ENCODE measurements at places on chromosomes 2 and 18. TPM values are rescaled to one million over a fixed set of nuclear protein-coding genes. Genes with fewer than 3 reads are reported as not detected.

- DNase-seq, result no peak
- H3K27me3 ChIP-seq, result no peaks in the 10 kb centered on the region
- no peak overlapping the region for H3K27ac ChIP-seq
- H3K36me3 ChIP-seq, result no peaks in the 10 kb centered on the region
Observed at GRCh38 chr18:35491700-35492077, 6.1 kb downstream of the INO80C start.

DNA sequence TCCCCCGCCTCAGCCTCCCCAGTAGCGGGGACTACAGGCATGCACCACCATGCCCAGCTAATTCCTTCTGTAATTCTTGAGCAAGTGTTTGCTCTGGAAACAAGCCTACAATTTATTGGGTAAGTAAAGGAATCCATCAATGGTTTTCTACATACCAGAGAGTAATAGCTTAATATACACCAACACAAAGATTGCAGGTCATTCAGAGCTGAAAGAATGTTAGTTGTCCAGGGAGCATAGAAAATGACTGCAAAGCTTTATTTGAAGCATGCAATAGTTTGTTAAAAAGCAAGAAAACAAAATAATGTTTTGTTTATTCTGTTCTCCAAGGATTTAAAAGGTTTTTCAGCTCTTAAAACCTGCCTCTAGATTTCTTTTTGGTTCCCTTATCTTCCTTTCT lies 5.6 kb downstream of the IDH1 start:
- H3K4me1 ChIP-seq, result peaks cover 39% of the 10 kb centered on the region
- no peak for DNase-seq
- H3K27me3 ChIP-seq, result no peaks in the 10 kb centered on the region

DNA sequence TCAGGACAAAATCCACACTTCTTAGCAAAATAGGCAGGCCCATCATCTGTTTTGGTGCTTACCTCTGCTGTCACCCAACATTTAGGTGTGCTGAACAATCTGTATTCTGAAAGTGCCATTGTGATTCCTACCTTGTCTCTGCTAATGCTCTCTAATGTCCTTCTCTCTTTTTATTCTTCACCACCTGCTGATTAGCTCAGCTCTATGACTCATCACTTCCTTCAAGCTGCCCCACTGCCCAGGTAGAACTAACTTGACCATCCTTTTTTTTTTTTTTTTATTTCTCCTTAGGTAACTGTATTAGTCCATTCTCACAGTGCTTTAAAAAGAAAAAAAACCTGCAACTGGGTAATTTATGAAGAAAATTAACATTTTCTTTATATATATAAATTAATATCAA lies 478.7 kb upstream of the POU3F3 start:
- H3K27me3 ChIP-seq, result no peaks in the 10 kb centered on the region
- H3K4me1 ChIP-seq, result no peaks in the 10 kb centered on the region
- no peaks in the 10 kb centered on the region for H3K36me3 ChIP-seq
- H3K4me3 ChIP-seq, result no peak overlapping the region
- DNase-seq, result no peak

- H3K27me3 ChIP-seq, result peaks cover 7% of the 10 kb centered on the region
- peaks cover 2% of the 10 kb centered on the region for H3K4me1 ChIP-seq
- no peak overlapping the region for H3K4me3 ChIP-seq
- no peak for DNase-seq
Observed at GRCh38 chr2:121080013-121080772, 204.8 kb downstream of the TFCP2L1 start.

DNA sequence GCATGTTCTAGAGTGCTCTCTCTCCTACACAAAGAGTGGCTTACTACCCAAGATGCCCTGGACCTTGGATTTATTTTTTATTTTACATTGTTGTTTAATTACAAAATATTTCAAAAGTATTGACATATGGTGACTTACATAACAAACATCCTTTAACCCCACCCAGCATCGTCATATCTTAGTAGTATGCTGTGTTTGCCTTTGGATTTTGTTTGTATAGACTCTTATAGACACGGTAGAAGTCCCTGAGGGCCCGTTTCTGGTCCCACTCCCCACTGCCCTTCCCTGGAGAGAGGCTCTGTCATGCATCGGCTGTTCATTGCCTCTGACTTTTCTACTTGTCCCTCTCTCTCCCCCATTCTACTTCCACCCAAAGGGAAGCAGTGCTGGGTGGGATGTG lies 112.0 kb downstream of the ZBTB7C start:
- no peaks in the 10 kb centered on the region for H3K36me3 ChIP-seq
- H3K4me1 ChIP-seq, result peaks cover 15% of the 10 kb centered on the region
- H3K27ac ChIP-seq, result no peak overlapping the region
- H3K4me3 ChIP-seq, result no peak overlapping the region
- no peak for DNase-seq
- no peaks in the 10 kb centered on the region for H3K27me3 ChIP-seq

DNA sequence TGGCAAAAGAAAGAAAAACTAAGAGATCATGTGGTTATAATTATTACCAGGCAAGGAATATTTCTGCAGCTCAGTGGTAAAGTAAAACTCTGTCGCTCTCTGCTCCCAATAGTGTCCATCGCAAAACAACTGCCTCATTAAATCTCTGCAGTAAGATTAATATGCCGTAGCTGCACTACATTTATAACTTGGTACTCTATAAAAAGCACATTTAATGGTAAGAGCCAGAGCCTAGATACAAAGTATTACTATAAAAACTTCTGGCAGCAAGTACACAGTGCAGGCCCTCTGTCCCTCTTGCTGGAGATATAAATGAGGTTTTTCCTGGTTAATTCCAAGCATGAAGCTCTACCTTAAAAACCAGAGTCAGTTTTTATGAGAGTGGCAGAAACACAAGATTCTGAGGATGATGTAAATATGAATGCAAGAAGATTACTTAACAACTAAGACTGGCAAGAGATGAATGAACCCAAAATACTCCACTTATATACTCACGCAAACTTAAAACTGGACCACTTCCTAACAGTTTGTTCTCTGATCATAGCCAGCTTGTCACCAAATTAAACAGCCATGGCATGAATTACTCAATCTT lies 25.5 kb downstream of the ZNF521 start:
- H3K4me3 ChIP-seq, result no peak overlapping the region
- H3K27ac ChIP-seq, result no peak overlapping the region
- no peak for DNase-seq
- H3K36me3 ChIP-seq, result no peaks in the 10 kb centered on the region

DNA sequence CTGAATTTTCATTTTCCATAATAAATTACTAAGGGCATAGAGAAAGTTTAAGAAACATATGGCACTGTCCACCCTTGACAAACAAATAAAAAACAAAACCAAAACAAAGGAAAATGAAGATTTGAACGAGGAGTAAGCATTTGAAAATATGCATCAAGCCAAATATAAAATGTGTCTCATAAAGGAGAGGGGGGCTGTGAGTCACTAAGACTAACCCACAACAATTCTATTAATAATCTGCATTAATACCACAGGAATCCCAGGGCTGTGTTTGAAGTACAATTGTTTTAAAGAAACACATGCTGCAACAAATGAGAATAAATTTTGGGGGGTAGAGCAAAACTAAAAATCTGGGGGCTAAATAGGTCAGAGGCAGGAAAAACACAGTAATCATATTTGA lies 53.8 kb upstream of the STK17B start:
- no peak for DNase-seq
- H3K36me3 ChIP-seq, result no peaks in the 10 kb centered on the region
- H3K27ac ChIP-seq, result no peak overlapping the region
- H3K27me3 ChIP-seq, result no peaks in the 10 kb centered on the region
- H3K4me1 ChIP-seq, result peaks cover 7% of the 10 kb centered on the region

GRCh38 chr2:240879105-240879504 lies 10.5 kb downstream of the AGXT start:
- DNase-seq, result no peak
- no peak overlapping the region for H3K27ac ChIP-seq
- H3K36me3 ChIP-seq, result no peaks in the 10 kb centered on the region
- no peaks in the 10 kb centered on the region for H3K4me1 ChIP-seq
- H3K27me3 ChIP-seq, result no peaks in the 10 kb centered on the region

- no peaks in the 10 kb centered on the region for H3K36me3 ChIP-seq
- H3K27ac ChIP-seq, result peak overlapping the region; percentile 38
Observed at GRCh38 chr2:28567061-28567471, 71.2 kb downstream of the PLB1 start.

DNA sequence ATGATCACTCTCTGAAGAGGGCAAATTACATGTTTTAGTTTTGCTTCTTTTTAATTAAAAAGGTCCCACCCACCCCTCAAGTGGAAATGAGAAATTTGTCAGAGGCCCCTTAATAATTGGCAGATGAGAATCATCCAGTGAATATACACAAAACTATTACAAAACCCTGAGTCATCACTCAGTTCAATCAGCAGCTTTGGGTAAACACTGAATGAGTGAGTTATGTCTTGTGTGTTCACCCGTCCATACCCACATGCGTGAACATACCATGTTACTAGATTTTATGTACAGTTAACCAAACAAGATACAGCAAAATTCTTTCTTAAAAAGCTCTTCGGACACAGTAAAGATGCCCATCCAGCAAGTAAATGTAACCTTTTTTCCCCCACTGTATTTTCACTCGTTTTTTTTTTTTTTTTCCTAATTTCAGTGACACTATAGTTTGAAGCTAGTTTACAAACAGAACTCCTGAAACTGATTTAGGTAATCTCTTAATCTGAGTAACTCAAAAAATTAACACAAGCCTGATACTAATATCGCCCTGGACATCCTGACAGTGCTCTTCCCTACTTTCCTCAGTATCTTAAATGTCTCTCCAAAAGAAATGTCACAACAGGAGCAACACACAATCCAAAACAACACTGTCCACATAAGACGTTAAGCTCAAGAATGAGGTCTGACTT lies 1.4 kb downstream of the PSME4 start:
- H3K4me1 ChIP-seq, result peaks cover 54% of the 10 kb centered on the region
- H3K27me3 ChIP-seq, result no peaks in the 10 kb centered on the region
- peak overlapping the region; percentile 98 for H3K4me3 ChIP-seq
- H3K36me3 ChIP-seq, result peaks cover 5% of the 10 kb centered on the region

GRCh38 chr2:1997409-1997808 lies 253.1 kb upstream of the PXDN start:
- H3K27me3 ChIP-seq, result no peaks in the 10 kb centered on the region
- H3K4me1 ChIP-seq, result no peaks in the 10 kb centered on the region
- no peaks in the 10 kb centered on the region for H3K36me3 ChIP-seq
- H3K4me3 ChIP-seq, result no peak overlapping the region
- DNase-seq, result no peak

- no peaks in the 10 kb centered on the region for H3K36me3 ChIP-seq
- H3K4me1 ChIP-seq, result peaks cover 23% of the 10 kb centered on the region
- peaks cover 14% of the 10 kb centered on the region for H3K27me3 ChIP-seq
- DNase-seq, result no peak
- no peak overlapping the region for H3K4me3 ChIP-seq
- no peak overlapping the region for H3K27ac ChIP-seq
Observed at GRCh38 chr2:218876562-218877219, 4.0 kb upstream of the WNT10A start.

GRCh38 chr2:223269386-223269785 lies 217.4 kb downstream of the KCNE4 start:
- H3K4me1 ChIP-seq, result no peaks in the 10 kb centered on the region
- H3K36me3 ChIP-seq, result no peaks in the 10 kb centered on the region
- no peak overlapping the region for H3K27ac ChIP-seq
- H3K27me3 ChIP-seq, result no peaks in the 10 kb centered on the region
- no peak for DNase-seq

GRCh38 chr2:127182626-127183458 lies 37.3 kb downstream of the CYP27C1 start:
- H3K4me3 ChIP-seq, result no peak overlapping the region
- no peaks in the 10 kb centered on the region for H3K27me3 ChIP-seq
- no peaks in the 10 kb centered on the region for H3K36me3 ChIP-seq
- no peaks in the 10 kb centered on the region for H3K4me1 ChIP-seq
- no peak overlapping the region for H3K27ac ChIP-seq

GRCh38 chr2:123696799-123697410 lies 328.2 kb upstream of the CNTNAP5 start:
- H3K27ac ChIP-seq, result no peak overlapping the region
- no peaks in the 10 kb centered on the region for H3K4me1 ChIP-seq
- DNase-seq, result no peak
- no peaks in the 10 kb centered on the region for H3K36me3 ChIP-seq

The MAP3K19 gene
- not detected for total RNA-seq

The NMUR1 gene
- total RNA-seq, result 3.2 TPM

The TMEM178A gene
- 5.4 TPM for total RNA-seq

Data from thoracic aorta (tissue), 2 donors.